Activated CD4-positive, alpha-beta memory T cell treated with anti-CD3 and anti-CD28 coated beads for 36 hours (primary cell): ENCODE measurements at places on chromosomes 11 and 22. TPM values are rescaled to one million over a fixed set of nuclear protein-coding genes. Genes with fewer than 3 reads are reported as not detected.

Gene NXPE1
- total RNA-seq = not detected

Gene PRRG4
- 0.43 TPM for total RNA-seq

Gene ARRB1
- 18.8 TPM for total RNA-seq

Gene CENATAC
- total RNA-seq = 22.3 TPM

Gene CRYBA4
- total RNA-seq = 0.36 TPM

Gene TM7SF2
- 21.0 TPM for total RNA-seq

Gene SCO2
- 1.9 TPM for total RNA-seq

Gene RIBC2
- total RNA-seq = 9.4 TPM

Gene SYT9
- total RNA-seq = not detected

Gene MMP3
- not detected for total RNA-seq

Gene MMP7
- not detected for total RNA-seq

Gene SPI1
- total RNA-seq = not detected

Gene RHOD
- total RNA-seq = 0.57 TPM

Gene P2RX6
- total RNA-seq = not detected

Gene OR51E2
- not detected for total RNA-seq

Gene HORMAD2
- total RNA-seq = not detected

Gene SCYL1
- total RNA-seq = 69.8 TPM

Gene FDX1
- total RNA-seq = 11.2 TPM

Gene CFAP300
- total RNA-seq = not detected

Gene ARFIP2
- total RNA-seq = 35.1 TPM

Gene SULT4A1
- not detected for total RNA-seq

Gene MAP6
- not detected for total RNA-seq

Gene OAF
- total RNA-seq = 0.90 TPM

Gene C11orf91
- not detected for total RNA-seq

Gene SERPING1
- total RNA-seq = not detected

Gene SPTBN2
- 1.5 TPM for total RNA-seq

Gene SPDYC
- total RNA-seq = not detected

Gene MUC6
- total RNA-seq = not detected

Gene SAA2
- not detected for total RNA-seq

Gene FAT3
- not detected for total RNA-seq

Gene FOSL1
- total RNA-seq = 17.1 TPM

Gene OR9I1
- not detected for total RNA-seq

Gene TSSK2
- not detected for total RNA-seq

Gene KCNK4
- not detected for total RNA-seq

Gene ZBTB16
- total RNA-seq = 9.7 TPM

Gene FLRT1
- 0.36 TPM for total RNA-seq
